ENCODE measurements at places on chromosomes 1 and 21. TPM values are rescaled to one million over a fixed set of nuclear protein-coding genes. Genes with fewer than 3 reads are reported as not detected.

DNA sequence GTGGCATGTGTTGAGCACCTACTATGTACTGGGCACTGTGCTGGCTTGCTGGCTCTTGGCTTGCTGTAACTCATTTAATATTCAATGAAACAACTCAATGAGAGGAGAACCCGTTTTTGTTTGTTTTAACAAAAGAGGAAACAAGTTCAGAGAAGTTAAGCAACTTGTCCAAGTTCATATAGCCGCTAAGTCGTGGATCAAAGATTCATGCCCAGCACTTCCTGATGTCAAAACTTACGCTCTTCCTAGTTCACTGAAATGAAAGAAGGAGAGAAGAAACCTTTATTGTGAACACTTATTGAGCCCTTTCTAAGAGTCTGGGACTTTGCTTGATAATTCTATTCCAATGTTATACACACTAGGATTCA lies 475.9 kb downstream of the PTPRU start:
- no peak for DNase-seq

- DNase-seq: no peak
Measured at GRCh38 chr1:100834777-100835660, 59.6 kb downstream of the EXTL2 start.

KRTAP22-2 gene
- total RNA-seq: not detected

PFKFB2 gene
- total RNA-seq: 3.0 TPM

DNA sequence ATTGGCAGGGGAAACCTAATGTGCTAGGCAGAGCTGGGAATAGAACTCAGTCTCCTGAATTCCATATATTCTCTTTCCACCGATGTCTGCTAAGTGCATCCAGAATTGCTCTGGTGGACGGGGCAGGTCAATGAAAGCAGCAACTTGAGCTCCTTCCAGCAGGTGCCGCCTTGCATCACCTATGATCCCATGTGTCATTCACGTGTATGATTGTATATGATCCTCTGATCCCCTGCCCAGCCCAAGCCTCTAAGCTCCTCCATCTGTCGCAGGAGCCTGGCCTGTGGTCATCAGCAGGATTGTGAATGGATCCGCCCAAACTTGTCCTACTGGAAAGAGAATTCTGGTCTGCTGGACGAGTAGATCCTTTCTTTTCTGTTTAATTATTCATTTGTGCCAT lies 13.1 kb downstream of the ACTA1 start:
- DNase-seq: no peak

- DNase-seq: no peak
Measured at GRCh38 chr21:36773117-36773516, 74.2 kb downstream of the SIM2 start.

GRCh38 chr1:159580340-159580739 lies 7.3 kb upstream of the APCS start:
- DNase-seq: no peak

- no peak for DNase-seq
Measured at GRCh38 chr21:38936240-38936639, 130.5 kb downstream of the ETS2 start.

- DNase-seq: no peak
Measured at GRCh38 chr21:33642896-33643657, 776 bp downstream of the ITSN1 start.

- DNase-seq: no peak
Measured at GRCh38 chr1:28190996-28191645, 14.6 kb upstream of the PTAFR start.

DNA sequence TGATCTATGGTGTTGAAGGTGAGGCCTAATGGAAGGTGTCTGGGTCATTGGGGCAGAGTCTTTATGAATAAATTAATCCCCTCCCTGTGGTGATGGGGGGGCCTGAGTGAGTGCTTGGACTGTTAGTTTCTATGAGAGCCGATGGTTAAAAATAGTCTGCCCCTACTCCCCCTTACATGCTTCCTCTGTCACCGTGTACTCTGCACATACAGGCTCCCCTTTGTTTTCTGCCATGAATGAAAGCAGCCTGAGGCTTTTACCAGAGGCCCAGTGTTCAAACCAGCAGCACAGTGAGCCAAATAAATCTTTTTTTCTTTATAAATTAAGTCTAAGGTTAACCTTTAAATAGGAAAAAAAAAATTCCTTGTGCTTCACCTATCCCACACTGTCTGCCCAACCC lies 657.0 kb downstream of the AMY1C start:
- DNase-seq: no peak

- no peak for DNase-seq
Measured at GRCh38 chr1:153390938-153391710, at the start of gene S100A8. Gene S100A8, minus strand, starts transcription at chr1:153391073. Its CDS starts 538 bp downstream, at chr1:153390535.

GRCh38 chr21:42097860-42098454 lies 26.8 kb downstream of the UMODL1 start:
- DNase-seq: no peak

VTCN1 gene
- not detected for total RNA-seq

GRCh38 chr1:29532285-29532684 lies 296.0 kb downstream of the PTPRU start:
- no peak for DNase-seq

GBP4 gene
- total RNA-seq: 26.6 TPM

GRCh38 chr1:3038113-3038551 lies 16.9 kb downstream of the ACTRT2 start:
- DNase-seq: peak; percentile 43

GRCh38 chr1:41719590-41719989 lies 199.1 kb downstream of the HIVEP3 start:
- DNase-seq: no peak

GRCh38 chr1:204846546-204846945 lies 24.1 kb upstream of the NFASC start:
- DNase-seq: no peak

- DNase-seq: no peak
Measured at GRCh38 chr21:41678016-41678923, 88.6 kb downstream of the RIPK4 start.

DNA sequence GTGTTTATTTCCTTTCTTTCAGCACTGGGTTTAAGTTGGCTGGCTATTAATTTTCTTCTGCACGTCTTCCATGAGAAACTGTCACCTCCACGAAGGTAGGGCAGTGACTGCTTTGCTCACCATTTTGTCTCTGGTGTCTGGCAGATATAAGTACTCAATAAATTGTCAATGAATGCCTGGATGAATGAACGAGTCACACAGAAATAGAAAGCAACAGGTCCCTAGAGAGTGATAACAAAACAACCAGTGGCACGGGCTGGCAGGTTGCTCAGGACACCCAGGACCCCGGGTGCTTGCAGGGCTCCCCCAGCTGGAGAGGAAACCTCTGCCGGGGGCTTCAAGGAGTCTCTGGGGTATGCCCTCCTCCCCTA lies 3.2 kb upstream of the MYOC start:
- DNase-seq: no peak

DNA sequence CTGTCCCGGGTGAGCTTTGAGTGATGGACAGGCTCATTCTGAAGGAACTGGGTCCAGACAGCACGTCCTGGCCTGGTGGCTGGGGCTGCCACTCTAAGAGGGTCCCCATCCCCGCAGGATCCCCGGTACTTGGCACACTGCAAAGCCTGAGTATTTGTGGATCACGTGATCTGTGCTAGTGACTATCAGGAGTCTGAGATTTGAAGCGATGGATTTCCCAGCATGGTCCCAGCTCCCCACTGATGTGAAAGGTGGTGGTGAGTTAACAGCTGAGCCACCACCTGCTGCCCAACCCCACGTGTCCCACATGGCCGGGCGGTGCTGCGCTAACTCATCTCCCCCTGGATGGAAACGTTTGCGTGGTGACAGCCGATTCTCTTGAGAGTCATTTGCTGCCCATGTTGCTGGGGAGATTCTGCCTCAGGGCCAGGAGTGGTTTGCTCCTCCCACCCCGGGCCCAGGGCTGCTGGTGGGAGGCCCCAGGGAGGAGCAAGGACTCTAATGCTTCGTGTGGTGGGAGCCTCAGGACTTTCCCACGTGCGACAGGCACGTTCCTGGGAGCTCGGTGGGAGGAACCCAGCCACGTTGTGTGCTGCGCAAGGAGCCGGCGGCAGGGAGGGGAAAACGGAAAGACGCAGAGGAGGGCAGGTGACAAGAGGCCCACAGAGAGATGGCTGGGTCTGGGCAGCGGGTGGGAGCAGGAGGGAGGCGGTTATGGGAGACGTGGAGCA lies 15.1 kb downstream of the FAAP20 start:
- no peak for DNase-seq

L1TD1 gene
- not detected for total RNA-seq

GRCh38 chr1:53348486-53349368 lies 20.9 kb upstream of the LRP8 start:
- DNase-seq: no peak

TYW3 gene
- total RNA-seq: 42.0 TPM

HPCAL4 gene
- 1.9 TPM for total RNA-seq

GRCh38 chr1:51341876-51342496 lies 11.6 kb upstream of the TTC39A start:
- no peak for DNase-seq

DNA sequence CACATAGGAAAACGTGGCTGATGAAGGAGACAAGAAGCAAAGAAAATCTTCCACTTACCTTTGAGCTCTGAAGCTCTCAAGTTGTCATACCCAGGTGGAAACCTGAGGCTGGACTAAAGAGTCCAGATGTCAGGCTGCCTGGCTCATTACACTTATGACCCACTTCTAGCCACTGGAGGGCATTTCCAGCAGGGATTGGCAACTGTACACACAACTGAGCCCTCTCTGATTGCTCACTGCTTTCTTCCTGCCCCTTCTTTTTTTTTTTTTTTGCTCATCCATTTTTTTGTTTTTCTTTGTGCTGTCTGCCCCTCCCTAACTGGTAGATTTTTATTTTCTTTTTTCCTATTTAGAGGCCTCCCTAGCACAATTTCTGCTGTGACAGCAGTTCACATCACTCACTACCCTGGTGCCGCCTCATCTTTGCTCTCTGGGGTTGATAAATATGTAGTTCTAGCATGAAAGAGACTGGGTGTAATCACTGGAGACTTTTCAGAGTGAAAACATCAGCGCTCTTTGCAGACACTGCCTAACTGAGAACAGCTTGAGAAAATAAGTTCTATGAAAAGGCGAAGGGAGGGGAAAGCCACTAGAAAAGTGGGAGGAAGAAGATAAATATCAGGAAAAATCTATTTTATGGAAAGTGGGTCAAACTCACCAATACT lies 334.5 kb downstream of the NUF2 start:
- DNase-seq: no peak

GRCh38 chr1:181479137-181479745 lies 4.1 kb upstream of the CACNA1E start:
- DNase-seq: peak; percentile 15

GRCh38 chr1:174911606-174912005 lies 88.1 kb upstream of the CACYBP start:
- no peak for DNase-seq

CFHR3 gene
- total RNA-seq: not detected

DNA sequence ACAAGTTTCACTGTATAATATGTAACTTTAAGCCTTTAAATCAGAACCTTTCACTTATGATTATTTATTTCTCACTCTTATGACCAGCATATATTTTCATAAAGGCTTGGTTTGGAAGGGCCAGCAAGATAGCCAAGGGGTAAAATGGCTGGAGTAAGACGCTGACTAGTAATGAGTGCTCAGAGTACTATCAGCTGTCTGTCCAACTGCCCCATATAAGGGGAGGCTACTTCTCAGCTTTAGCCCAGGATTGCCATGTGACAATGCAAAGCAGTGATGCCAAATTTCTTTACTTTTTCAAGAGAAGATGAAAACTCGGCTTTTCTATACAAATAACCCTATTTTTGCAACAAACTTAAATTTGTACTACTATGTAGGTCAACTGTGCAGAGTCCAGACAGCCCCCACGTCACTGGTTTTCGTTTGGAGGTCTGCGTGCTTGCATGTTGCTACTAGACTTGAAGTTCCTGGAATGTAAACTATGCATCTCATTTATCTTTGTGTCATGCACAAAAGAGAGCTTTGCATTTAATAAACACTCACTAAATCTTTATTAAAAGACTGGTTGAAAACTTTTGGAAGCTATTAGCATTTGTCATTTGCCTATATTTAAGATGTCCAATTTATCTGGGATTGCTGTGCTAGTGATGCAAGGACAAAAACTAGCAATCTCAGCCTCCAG lies 110.4 kb downstream of the TNFSF18 start:
- DNase-seq: no peak

- DNase-seq: peak; percentile 64
Measured at GRCh38 chr1:246497331-246497915, 9.7 kb downstream of the SMYD3 start.

DNA sequence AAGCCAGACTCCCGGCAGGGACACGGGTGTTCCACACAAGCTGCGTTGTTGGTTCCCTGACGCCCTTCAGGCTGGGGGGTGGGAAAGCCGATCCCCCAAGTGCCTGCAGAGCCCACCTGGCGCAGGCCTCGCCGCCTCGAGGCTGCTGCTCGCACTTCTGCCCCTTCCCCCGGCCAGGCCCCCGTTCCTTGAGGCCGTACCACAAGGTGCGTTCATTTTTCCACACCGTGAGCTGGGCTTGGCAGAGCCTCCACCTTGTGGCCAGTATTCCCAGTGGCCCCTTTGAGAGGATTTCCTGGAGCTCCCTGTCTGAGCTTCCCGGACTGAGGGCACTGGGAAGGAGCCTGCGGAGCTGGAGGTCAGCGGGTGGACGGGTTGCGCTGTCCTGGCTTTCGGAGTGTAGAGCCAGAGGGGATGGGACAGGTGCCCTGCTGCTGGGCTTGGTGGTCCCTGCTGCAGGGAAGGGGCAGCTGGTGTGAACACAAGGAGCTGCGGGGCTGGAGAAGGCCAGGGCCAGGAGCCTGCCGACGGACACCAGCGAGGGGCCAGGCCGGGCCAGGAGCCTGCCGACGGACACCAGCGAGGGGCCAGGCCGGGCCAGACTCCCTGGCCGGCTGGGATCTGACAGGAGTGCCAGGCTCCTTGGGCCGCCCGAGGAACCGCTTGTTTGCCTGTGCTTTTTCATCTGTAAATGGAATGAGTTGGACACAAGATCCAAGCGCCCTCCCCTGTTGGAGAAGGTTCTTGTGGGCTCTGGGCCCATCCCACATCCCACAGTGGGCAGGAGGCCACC lies 18.4 kb downstream of the PDXK start:
- no peak for DNase-seq

DNA sequence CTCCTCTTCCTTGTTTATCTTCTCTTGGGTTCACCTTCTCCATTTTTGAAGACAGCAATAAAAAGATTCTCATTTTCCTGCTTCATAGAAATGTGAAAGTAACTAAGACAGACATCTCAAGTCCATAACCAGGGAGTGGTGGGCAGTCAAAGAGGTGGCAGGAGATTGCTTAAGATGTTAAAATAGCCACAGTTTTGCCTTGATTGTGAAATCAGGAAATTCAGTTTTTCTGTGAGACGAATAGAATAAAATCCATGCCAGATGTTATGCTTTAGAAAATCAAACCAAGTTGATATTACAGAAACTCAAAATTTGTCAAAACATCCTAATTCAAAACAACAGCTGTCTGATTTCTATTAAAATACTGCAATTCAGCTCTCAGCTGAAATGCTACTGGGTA lies 57.2 kb downstream of the TNN start:
- DNase-seq: no peak

ITLN2 gene
- not detected for total RNA-seq

MNDA gene
- 0.39 TPM for total RNA-seq

GRCh38 chr1:247857069-247857984 lies at the start of gene TRIM58:
Gene TRIM58, plus strand, starts transcription at chr1:247857187. Its CDS starts 60 bp downstream, at chr1:247857247.
- no peak for DNase-seq

RPTN gene
- not detected for total RNA-seq

Measured in CD8-positive, alpha-beta memory T cell (primary cell).